Substantia nigra (tissue), 51 donors: ENCODE measurements at places on chromosomes 1 and 21.

DNA sequence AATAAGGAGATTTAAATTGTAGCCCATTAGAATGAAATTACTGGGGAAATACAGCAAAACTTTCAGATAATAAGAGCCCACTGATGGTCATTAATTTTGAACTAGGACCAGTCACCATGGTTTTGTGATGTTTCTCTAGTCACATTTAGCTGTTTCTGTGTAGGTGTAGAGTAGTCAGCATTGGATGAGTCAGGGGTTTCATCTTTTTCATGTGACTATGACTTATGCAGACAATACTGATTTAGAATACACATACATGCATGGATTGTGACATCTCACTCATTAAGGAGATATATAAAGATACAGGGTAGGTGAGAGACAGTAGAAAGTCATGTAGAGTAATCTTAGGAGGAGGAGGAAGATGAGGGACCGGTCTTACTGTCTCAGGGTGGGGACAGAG is 1192.7 kb downstream of the KCNT2 start:
- DNase-seq = no peak

GRCh38 chr1:230348386-230349019 is 77.6 kb downstream of the PGBD5 start:
- no peak for DNase-seq

- no peak for DNase-seq
These were observed 6.6 kb upstream of the MIIP start for GRCh38 chr1:12012560-12013316.

DNA sequence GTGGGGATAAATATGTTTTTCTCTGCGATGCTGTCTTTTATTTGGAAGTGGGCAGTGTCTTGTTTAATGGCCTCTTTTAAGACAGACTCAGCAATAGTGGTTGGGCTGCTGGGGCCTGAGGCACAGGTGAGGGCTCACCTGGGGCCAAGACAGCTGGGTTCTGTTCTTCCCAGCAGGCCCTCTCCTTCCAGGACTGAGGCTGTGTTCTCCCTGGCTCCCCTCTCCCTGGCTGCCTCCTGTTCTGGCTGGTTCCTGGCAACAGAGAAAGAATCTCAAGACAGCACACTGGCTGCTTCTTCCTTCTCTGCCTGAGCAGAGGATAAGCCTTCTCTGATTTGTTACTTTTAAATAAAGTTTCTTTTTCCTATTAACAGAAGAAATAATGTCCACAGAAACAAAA is 7.4 kb upstream of the GRHL3 start:
- no peak for DNase-seq

DNA sequence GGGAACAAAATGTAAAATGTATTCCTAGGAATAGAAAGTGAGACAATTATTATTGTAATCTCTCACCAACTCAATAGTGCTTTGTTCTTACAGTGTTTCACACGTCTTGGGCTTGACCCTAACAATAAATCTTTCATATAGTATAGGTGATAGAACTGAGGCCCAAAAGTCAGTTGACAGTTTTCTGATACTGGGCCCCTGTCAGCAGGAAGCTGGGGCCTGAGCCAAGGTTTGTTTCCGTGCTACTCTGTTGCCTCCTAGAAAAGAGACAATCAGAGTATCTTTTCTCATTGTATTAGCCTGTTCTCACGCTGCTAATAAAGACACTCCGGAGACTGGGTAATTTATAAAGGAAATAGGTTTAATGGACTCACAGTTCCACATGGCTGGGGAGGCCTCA is 5.0 kb downstream of the RRP1B start:
- DNase-seq = no peak

DNA sequence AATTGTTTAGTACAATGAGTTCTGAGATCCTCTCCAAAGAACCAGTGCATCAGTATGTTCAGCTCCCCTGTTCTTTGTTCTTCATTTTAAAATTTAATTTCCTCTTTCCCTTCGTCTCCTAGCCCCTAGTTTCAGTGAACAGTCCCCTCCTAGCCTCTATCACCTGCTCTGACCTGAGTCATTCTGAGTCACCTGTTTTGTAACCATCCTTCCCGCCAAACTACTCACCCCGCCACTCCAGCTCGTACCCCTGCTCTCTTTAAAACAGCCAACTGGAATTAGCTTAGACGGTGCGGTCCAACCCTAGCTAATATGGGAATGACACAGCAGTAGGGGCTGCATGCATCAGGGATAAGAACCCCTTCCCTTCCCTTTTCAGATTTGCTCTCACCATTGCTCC is 16.8 kb upstream of the ERVH48-1 start:
- no peak for DNase-seq
